Cerebellum (tissue), 4 donors: ENCODE measurements at places on chromosomes 12 and 14.

DNA sequence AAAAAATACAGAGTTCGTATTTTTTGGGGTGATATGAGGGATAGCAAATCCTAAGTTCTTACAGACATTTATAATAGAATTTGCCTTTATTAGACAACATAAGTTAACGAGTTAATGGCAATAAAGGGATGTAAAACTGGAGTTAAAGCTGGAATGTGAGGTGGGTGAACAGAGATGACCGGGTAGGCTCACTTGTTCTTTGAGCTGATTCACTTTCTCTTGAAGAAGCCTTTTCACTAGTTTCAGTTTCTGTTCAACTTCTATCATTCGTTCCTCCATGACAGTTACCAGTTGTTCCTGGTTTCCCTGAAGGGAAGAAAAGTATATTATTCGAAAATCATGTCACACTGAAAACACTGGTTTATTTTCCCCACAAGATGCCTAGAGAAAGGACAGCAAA is 57.7 kb upstream of the SAV1 start:
- no peak for DNase-seq

GRCh38 chr14:36344211-36344610 is 23.8 kb upstream of the MBIP start:
- no peak for DNase-seq

DNA sequence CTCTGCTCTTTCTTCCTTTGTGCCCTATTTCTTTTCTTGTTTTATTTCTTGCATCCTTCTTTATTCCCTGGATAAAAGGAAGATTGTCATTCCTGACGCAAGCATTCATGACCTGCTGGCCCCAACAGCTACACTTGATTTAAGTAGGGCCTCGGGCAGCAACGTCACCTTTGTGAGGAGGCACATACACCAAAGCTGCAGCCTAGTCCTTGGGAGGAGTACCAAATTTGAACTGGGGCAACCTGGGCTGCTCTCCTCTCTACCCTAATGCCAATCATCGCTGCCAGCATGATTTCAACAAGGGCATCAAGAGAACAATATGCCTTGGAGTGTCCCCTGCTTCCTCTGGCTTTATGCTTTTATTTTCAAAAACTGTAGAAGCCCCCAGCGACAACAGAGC is 76.4 kb downstream of the C12orf50 start:
- no peak for DNase-seq

GRCh38 chr14:23530375-23531055 is 21.1 kb downstream of the ZFHX2 start:
- no peak for DNase-seq

- no peak for DNase-seq
These were observed 6.0 kb downstream of the LEMD3 start for GRCh38 chr12:65175385-65175784.

DNA sequence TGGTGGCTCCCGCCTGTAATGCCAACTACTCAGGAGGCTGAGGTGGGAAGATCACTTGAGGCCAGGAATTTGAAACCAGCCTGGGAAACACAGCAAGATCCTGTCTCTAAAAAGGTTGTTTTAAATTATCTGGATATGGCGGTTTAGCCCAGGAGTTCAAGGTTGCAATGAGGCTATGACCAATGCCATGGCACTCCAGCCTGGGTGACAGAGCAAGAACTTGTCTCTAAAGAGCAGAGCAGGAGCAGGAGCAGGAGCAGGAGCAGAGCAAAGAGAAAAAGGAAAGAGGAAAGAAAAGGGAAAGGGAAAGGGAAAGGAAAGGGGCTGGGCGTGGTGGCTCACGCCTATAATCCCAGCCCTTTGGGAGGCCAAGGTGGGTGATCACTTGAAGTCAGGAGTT is 15.1 kb downstream of the DCP1B start:
- DNase-seq: no peak

- DNase-seq: peak; percentile 42
These were observed 900 bp upstream of the DPF3 start for GRCh38 chr14:72894623-72895378.

- DNase-seq: no peak
These were observed 27.1 kb upstream of the PRMT8 start for GRCh38 chr12:3463921-3464320.

DNA sequence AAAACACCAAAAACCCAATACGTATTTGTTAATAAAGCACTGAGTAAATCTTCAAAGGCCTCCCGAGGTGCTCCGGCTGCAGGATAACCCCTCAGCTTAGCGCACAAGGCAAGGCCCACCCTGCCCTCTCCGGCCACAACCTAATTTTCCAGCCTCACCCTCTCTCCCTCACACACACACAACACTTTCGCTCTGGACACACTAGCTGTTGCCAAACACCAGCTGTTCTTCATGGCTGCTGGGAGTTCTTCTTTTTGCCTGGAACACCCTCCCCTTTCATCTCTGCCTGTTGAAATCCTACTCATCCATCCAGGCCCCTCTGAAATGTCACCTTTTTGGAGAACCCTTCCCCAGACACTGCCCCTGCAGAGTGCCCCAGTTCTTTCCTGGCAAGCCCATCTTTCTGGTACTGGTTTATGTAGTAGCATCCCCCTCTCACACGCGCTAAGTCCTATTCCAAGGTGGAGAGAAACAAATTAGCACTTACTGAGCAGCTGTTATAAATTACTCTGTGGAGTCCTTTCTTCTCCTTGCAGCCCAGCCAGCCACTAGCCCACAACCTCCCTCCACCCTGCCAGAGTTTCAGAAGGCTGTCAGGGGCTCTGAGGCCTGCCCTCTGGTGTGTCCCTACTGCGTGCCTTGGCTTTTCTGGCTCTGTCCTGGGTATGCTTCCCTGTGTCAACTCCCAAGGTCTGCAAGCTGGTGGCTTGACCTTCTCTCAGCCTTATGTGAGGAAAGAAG is 805 bp upstream of the CRACR2A start:
- no peak for DNase-seq

GRCh38 chr12:51829011-51829481 is 19.5 kb downstream of the FIGNL2 start:
- DNase-seq: no peak

- no peak for DNase-seq
These were observed 44.7 kb upstream of the SINHCAF start for GRCh38 chr12:31370531-31371255.

DNA sequence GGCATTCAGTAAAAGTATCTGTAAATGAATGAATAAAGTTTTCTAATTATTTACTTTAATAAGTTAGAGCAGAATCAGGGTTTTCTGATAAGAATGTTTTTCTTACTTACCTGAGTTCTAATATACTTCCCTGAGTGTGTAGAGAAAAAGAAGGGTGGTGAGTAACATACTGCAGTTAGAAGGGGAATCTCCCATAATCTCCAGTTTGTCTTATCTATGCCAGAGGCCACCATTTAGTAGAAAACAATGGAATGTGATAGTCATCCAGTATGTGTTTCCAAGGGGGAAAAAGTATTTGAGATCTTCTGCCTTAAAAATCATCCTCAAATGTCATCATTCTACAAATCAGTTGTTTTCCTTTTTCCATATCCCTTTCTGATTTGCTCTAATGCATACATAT is 56.5 kb upstream of the PAWR start:
- no peak for DNase-seq

DNA sequence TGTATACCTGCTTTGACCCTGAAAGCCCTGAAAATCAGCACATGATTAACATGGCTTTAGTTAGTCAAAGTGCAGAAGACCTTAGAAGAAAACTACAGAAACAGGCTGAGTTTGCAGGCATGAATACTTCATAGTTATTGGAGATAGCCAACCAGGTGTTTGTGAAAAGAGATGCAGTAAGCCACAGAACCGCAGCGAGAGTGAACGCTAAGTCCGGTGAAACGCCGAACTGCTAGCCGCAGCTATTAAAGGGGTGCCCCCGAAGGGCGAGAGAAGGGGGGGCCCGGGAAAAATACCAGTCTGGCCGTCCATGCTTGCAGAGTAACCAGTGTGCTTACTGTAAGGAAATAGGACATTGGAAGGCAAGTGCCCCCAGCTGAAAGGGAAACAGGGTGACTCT is 784.0 kb upstream of the TMEM132C start:
- no peak for DNase-seq

- DNase-seq: no peak
These were observed 228.8 kb upstream of the DDHD1 start for GRCh38 chr14:53381895-53382294.

DNA sequence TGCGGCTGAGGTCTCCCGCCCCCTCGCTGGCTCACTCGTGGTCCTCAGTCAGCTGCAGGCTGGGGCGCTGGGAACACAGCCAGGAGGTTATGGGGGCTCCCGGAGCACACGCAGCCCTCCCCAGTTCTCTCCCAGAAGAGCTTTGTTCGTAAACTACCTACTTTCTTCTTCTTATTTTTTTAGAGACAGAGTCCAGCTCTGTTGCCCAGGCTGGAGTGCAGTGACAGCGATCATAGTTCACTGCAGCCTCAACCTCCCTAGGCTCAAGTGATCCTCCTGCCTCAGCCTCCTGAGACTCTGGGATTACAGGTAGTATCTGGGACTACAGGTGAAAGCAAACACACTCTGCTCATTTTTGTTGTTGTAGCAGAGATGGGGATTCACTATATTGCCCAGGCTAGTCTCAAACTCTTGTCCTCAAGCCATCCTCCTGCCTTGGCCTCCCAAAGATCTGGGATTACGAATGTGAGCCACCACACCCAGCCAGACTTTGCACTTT is 15.5 kb upstream of the PLA2G1B start:
- no peak for DNase-seq

DNA sequence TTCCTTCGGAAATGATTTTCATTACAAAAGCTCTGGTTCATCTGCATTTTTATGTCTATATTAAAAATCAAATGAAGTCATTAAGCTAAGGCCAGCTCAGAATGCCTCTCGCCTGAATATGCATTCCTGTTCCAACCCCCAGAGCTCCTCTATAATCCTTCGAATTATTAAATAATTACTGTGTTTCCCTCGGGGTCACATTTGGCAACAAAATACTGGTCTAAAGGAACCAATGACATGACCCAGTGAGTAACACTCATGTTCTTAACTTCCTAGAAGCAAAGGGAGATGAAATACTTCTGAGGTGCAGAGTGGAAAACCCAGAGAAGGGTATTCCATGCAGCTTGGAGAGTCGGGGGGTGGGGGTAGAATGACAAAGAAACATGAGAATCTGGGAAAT is 68.3 kb downstream of the FOXN3 start:
- DNase-seq: no peak

DNA sequence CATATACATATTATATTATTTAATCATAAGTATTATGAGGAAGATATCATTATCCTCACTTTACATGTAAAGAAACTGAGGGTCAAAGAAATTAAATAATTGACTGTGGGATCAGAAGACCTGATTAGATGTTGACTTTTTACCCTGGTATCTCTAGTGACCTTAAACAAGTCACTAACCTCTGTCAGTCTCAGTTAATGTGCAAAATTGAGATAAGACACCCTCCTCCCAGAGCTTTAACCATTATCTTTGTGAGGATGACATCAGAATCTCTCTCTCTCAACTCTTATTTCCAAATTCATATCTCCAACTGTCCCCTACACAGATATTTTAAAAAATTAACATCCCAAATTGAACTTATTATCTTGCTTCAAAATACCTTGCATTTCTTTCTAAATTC is 177.8 kb downstream of the KLHL28 start:
- DNase-seq: no peak

GRCh38 chr12:54282949-54283593 is 2.5 kb downstream of the HNRNPA1 start:
- no peak for DNase-seq

DNA sequence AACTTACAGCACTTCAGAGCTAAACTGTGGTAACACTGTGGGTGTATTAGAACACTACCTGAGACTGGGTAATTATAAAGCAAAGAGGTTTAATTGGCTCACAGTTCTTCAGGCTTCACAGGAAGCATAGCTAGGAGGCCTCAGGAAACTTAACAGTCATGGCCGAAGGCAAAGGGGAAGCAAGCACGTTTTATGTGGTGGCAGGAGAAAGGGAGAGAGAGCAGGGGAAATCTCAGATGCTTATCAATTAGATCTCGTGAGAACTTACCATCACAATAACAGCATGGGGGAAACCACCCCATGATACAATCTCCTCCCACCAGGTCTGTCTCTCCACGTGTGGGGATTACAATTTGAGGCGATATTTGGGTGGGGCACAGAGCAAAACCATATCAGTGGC is 512.6 kb downstream of the RERGL start:
- DNase-seq: no peak

DNA sequence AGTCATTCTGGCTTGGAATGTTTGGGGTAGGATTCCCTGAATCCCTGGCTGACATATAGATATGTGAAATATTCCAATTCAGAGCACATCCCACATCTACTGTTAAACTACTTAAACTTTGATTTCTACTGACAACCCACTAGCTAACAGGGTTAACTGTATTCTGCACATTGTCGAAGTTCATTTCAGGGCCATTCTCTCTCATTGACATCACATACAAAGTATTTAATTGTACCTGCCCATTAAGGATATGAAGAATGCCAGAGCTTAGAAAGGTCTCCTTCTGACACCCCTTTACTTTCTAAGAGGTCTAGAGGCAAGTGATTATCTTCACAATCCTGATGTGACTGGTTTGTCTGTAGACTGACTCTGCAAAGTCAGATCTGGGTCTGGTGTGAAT is 2.8 kb upstream of the DCN start:
- no peak for DNase-seq

DNA sequence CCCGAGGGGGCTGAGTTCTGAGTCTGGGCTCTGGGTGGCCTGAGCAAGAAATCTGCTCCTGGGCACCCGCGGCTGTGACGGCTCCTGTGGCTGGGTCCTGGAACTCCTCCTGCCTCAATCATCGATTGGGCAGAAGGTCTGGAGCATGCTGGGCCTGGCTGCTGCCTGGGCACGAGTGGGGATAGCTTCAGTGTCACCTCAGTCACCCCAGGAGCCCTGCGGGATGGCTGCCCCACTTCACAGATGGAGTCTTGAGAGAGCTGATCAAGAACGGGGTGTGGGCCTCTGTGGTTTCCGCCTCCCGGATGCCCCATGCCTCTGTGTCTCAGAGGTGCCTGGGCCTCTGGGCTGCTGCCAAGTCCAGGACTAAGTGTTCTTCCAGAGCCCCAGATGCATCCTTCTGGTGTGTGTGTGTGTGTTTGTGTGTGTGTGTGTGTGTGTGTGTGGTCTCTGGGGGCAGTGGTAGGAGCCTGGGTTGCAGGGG is 185.6 kb upstream of the C14orf180 start:
- no peak for DNase-seq

DNA sequence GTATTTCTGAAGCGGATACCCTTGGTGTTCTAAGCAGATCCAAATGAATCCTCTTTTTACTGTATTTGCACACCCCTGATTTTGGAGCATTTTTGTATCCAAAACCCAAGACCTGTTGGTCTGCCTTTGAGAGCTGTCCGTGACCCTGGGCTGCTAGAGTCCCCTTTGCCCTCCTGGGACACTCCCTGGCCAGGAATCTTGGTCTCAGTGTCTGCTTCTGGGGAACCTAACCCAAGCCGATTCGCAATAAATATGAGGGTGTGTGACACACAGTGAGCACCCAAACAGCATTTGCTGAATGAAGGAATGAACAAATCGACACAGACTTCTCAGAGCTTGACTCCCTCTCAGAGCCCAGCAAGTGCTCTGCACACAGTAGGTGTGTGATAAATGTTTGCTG is 92.9 kb downstream of the SCARB1 start:
- no peak for DNase-seq

GRCh38 chr14:30855345-30856037 is 18.9 kb upstream of the COCH start:
- no peak for DNase-seq
